Osteocyte (in vitro differentiated cells): ENCODE measurements at places on chromosomes 4 and X.

DNA sequence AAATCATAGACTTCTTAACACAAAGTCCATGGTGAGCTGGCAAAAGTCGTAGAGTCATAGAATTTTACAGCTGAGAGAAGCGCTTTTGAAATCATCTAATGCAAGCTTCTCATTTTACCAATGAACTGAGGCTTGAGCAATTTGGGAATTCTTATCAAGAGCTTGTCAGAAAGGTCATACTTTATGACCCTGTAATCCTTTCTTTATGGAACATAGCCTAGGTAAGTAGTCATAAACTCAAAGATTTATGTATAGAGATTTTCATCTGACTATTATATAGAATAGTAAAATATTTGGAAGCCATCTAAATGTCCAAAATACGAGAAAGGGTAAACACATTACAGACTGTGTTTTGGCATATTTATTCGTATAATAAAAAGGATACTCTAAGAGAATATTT lies 563.5 kb downstream of the PCDH7 start:
- DNase-seq, result no peak

DNA sequence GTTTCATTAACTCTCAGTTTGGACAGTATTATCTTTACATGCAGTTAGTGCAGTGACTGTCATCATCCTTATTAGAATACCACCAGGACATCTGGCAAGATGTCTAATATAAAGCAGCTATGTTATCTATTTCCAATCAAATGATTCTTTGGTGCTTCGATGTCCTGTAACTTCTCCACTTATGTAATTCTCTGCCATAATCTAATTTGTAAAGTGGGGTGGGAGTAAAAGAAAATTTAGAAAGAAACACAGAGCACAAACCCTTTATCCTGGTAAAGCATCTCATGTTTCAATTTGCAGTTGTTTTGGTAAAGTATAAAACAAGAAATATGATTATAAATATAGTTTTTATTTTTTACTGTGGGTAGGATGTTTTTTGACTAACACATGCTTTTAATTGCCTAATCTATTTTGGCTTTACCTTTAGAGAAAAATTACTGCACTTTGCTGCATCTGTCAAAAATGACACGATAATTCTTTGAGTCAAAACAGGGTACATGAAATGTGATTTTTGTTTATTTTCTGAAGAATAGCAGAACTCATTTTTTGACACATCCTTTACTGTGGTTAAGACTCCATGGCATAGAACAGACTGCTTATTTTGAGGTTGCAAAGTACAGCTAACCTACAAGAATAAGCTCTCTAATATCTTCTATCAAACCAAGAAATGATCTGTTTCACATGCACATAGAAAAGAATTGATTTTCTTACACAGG lies 382.9 kb downstream of the RPA4 start:
- DNase-seq, result no peak

DNA sequence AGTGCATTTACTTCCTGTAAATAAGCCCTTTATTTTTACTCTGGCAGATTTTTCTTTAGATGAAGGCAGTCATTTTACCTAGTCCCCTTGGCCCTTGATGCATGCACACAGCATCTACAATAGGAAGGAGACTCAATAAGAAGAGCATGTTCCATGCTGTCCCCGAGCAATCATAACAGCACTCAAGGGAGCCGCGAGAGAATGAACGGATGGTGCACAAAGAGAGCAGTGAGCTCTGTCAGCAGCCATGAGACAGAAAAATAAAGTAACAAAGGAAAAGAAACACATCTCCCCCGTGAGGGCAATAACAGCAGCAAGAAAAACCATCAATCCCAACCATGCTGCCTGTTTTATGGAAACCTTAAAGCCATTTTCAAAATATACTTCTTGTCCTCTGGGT lies 11.9 kb downstream of the SMIM31 start:
- no peak for DNase-seq

GRCh38 chrX:22351966-22352365 lies 79.3 kb downstream of the CBLL2 start:
- no peak for DNase-seq

DNA sequence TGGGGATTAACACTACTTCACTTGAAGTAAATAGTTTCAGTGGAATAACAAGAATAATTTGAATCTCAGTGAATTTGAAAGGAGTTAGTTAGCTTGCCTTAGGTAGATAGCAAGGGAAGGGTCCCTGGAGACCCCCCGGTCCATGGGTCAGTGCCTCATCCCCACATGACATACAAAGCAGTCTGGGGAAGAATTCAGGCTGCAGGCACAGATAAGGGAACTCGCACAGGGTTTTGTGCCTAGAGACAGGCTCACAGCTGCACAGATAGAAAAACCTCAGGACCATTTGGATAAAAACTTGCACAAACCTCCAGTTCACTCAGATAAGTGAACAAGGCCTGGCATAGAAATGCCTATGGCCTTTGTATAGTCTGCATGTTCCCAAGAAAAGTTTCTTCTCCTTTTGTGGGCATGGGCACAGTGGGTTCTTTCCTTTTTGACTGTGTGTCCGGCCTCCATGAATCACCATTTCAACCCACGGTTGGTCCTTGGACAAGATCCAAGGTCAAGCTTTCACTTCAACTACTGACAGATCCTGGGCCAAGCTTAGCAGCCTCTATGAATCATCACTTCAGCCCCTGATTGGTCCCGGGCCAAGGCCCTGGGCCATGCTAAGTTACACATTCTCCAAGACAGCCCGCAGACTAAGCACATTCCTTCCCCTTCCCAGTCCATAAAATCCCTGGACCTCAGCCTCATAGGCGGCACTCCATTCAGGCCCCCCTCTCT lies 108.3 kb upstream of the KLHL4 start:
- DNase-seq, result peak; percentile 90

DNA sequence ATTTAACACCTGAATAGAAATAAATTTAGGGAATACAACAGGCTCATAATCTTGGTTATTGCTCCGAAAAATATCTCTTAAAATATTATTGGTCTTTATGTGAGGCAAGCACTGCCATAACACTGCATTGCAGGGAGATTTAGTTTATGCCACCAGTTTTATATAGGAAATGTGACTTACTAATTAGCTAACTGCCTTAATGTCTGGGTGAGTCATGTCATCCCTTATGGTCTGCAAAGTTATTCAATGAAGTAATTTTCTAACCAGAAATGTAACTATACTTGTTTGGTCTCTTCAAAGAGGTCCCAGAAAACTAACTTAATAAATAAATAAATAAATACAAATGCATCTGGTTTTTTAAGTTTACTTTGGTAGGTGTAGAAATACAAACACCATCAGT lies 597.2 kb downstream of the GALNTL6 start:
- no peak for DNase-seq

DNA sequence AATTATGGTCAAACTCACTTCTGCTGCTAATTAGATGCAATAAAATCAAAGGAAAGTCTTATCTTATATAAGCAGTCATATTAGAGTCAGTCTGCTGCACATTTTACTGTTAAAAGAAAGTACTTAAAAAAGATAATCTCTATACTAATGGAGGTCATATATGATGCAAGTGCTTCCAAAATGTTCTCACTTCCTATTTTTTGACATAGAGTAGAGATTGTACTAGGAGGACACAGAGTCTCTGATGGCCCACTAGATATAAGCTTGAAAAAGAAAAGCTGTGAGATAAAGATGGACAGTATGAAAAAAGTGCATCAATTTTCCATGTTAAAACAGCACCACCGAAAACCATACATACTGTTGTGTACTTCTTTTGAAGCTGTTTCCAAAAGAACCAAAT lies 196.9 kb downstream of the KLHL13 start:
- no peak for DNase-seq

DNA sequence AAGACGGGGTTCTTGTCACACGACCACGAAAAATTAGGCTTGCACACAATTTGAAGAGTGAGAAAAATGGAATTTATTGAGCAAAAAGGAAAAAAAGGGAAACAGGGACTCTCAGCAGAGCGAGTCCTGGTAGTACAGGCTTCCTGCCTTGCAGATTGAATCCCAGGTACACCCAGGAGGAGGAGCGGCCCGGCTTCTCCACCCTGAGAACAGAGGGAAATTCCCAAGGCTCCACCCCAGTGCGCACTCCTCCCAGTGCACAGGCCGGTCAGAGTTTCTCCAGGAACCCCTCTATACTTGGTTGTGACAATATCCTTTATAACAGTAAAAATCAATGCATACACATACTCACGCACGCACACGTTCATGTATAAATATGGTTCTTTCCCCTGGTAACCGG lies 22.0 kb downstream of the SLC4A4 start:
- no peak for DNase-seq

DNA sequence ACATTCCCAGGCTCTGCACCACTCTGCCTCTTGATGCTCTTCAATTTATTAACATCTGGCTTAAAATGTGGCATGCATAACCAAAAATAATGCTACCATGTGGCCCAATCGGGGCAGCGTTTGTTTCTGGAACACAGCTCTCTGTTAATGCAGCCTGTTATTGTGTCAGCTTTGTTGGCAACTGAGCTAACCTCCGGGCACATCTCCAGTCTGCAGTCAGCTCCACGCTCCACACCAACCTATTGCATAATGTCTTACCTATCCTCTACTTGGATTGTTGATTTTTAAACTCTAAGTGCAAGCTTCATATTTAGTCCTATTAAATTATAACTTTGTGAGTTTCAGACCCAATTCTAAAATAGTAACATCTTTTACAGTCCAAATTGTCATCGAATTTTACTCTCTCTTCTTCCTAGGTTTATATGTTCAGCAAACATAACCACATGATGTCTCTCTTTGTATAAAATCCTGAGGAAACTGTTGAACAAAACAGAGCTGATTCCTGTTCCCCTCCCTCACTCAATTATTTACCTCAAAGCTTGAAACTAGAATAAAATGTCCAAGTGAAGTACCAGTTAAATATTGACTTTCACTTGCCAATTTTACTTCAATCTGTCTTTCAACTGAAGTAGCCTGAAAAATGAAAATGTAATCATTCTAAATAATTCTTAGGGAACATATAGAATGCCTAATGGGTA lies 92.2 kb upstream of the RAPGEF2 start:
- DNase-seq, result no peak
